Stimulated activated CD4-positive, alpha-beta T cell treated with anti-CD3 and anti-CD28 coated beads, Interleukin-2, amount 100 ng/mL, for 48 hours (primary cell): ENCODE measurements at places on chromosomes 5 and 9.

GRCh38 chr5:59437176-59437575 lies 456.4 kb downstream of the PDE4D start:
- no peak for DNase-seq

GRCh38 chr9:97387936-97388684 lies 23.8 kb upstream of the TDRD7 start:
- no peak for DNase-seq

- DNase-seq = no peak
These were observed 189.9 kb downstream of the ACER2 start for GRCh38 chr9:19598722-19599121.

- no peak for DNase-seq
These were observed 171.7 kb downstream of the FGF1 start for GRCh38 chr5:142514196-142514595.

DNA sequence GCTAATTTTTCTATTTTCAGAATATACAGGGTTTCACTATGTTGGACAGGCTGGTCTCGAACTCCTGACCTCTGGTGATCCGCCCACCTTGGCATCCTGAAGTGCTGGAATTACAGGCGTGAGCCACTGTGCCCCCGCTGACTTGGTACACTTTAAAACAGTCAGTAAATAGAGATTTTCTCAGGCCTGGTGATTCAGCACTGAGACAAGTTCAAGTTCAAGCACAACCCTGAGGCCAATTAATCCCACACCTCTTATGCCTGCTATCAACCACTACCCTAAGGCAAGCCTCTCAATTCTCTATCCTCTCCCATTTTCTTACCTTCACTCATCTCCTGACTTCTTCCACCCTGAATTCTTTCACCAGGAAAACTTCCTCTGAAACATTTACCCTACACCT lies 18.9 kb downstream of the MUSK start:
- no peak for DNase-seq

DNA sequence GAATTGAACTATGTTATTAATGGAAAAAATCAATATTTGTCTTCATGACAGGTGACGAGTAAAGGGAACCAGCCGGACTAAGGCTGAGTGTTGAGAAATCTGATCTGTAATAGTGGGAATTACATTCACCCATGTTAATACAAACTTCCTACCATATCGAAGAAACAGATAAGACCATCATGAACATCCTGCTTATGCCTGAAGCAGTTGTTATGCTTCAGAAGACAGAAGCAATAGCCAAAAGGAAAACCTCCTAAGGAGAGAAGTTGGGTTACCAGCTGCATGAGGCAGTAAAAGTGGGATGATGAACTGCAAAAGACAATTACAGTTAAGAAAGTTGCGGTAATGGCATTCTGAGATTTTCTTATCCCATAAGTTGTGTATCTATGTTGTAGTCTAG lies 281.5 kb downstream of the GABRB2 start:
- no peak for DNase-seq

DNA sequence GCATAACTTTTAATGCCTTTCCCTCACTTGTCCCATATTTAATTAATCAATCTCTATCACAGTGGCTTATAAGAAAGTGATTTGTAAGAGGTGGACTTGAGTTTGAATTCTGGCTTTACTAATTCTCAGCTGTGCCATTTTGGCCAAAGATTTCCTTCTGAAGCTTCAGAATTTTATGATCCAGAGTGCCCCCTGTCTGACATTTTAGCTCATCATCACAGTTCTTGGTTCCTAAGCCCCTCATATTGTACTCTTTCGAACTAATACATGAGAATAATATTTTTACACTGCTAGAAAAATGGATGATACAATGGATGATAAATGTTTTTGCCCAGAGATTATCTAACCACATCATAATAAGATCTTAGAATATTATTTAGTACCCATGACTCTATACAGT lies 1014.1 kb downstream of the PTPRD start:
- DNase-seq = no peak

GRCh38 chr9:36018891-36019720 lies 17.6 kb upstream of the RECK start:
- no peak for DNase-seq

- DNase-seq = no peak
These were observed 44.8 kb downstream of the CTSL start for GRCh38 chr9:87770616-87771315.

DNA sequence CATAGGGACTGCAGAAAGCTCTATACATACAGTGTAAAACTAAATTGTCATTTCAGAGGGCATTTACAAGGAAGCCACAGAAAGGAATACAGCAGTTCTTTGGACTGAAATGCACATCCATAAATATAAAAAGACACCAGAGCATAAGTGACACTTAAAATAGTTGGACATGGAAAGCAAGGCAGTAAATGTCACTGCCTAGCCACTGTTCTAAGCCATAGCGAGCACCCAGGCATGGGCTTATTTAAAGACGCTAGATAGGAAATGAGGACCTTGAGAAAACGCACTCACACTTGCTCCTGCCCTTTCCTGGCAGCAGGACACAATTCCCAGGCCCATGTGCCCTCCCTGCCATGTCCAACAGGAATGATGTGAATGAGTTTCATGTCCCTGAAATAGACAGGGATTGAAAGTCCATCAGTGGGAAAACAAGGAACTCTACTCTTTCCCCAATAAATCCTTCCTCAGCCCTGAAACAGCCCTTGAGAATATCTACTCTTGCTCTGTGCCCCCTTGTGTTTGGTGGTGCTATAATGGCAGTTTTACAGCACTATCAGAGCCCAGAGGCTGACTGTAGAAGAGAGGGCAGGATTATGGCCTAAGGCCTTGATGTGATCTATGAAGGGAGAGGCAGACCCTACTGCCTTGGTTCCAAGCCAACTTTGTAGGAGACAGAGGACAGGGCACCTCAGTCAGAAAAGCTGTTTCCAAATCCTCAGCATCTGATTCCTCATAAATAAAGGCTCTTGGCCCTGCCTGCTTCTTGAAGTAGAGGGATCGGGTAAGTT lies 182.9 kb downstream of the SAXO1 start:
- DNase-seq = no peak
